ENCODE measurements at places on chromosomes 4 and X.
A peak's percentile ranks its signal among the peaks of the same experiment; 100 is the strongest.

GRCh38 chrX:52363247-52363883, 5.5 kb upstream of the XAGE2 start:
- no peak for DNase-seq

DNA sequence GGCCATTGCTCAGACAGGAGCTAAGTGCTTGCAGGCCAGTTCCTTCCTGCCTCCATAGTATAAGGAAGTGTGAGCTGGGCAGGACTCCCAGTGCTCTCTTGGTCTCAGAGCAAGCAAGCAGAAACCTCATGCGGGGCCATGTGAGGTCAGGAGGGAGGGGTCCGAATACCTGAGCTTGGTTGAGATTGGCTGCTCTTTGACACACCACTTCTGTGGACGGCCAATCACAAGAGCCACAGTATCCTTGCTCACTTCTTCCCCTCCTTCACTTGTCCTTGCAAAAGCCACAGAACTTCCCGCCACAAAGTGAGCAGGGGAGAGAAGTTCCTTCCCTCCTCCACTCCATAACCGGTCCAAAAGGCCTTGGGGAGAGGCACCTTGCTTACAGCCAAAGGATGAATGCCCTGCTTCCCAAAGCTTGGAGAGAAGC, 56.7 kb downstream of the PRPS1 start:
- DNase-seq: peak; percentile 67

- peak; percentile 97 for DNase-seq
Observed at GRCh38 chrX:389021-389441, 2.3 kb upstream of the PPP2R3B start.

DNA sequence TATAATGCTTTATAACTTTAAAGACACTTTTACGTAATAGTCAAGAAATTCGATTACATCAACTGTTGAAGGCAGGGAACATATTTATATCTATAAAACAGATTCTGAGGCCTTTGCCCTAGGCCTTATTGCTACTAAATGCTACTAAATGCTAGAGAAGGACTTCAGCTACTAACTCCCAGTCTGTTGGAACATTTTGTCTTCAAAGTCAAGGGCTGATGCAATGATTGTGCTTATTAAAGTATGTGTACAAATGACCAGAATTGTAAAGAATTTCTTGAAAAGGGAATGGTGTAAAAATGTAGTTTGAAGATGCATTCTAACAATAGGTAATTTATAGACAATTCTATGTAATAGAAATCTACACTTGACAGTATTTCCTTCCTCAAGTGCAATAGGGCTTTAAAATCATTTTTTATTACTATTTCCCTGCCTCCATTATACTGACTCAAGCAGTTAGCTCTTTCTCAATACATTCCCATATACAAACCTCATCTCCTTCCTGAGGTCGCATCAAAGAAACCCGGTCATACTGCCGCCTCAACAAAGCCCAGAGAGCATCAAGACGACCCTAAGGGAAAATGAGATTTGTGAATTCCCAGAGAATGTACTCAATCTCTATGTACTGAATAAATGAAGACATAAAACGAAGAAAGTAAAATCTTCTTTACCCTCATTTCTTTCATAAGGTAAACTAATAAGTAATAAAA, 95.7 kb downstream of the ANTXR2 start:
- no peak for DNase-seq

GRCh38 chr4:8394061-8394519, 46.4 kb downstream of the ACOX3 start:
- DNase-seq: peak; percentile 72

DNA sequence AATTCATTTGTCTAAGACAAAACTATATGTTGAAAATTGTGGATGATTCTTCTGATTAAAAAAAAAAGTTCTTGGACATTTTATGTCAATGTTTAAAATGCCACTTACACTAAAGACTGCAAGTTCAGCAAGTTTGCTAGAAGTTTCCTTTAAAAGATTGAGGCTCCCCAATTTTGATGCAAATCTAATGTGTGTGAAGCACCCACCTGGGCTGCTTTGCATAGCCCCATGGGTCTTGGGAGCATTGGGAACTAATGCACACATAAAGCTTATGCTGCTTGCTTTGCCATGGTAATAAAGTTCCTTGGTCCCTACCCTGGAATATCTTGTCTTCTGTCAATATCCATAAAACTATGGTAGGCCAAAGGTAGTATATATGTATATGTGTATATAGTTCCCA, 725.9 kb upstream of the GRID2 start:
- no peak for DNase-seq

Data from pons (tissue), 1 donor.